ENCODE measurements at places on chromosomes 13 and 19.

DNA sequence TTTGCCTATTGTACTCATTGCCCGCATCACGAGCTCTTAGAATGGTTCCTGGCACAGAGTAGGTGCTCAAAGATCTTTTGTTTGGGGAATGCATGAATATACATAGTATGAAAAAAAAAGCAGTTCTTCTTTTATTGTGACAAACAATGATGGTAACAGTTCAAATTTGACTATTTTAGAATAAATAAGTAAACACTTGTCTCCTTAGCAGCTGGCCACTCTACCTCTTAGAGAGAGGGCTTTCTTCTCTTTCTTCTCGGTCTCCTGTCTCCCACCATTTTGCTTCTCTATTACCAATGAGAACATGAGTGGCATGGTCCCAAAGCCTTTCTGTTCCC, 639 bp upstream of the SLAIN1 start:
- DNase-seq: no peak

DNA sequence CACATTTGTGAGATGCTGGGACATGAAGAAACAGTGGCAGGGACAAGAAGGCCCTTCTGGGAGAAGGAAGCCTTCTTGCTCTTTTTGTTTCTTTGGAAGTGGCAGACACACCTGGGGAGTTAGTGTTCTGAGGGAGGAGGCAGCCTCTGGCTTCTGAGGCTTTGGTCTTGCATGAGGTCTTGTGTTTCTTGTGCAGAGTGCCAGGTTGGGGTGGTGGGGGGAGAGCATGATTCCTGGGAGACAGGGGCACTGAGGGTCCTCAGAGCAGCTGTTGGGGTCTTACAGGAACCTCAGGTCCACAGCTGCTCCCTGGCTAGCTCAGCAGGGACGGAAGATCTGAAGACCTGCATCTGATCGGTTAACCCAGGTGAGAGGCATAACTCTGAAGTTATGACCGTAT, 167.5 kb upstream of the ZNF536 start:
- no peak for DNase-seq

GRCh38 chr13:97142452-97142851, 79.7 kb upstream of the MBNL2 start:
- DNase-seq: peak; percentile 74

DNA sequence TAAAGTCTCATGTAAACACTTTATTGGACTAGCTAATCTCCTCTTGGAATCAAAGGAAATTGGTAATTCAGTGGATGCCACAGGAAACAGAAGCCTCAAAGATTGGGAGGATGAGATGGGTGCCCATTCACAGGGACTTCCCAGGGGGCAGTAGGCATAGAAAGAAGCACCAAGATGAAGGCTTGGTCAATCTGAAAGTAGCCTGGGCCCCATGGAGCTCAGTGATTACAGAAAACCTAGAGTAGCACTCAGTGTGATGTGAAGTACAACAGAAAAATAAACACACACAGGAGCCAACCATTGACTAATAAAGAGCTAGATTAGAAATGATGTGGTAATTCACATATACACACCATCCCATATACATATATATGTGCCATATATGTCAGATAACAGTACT, 560.6 kb downstream of the TBC1D4 start:
- DNase-seq: no peak

GRCh38 chr19:53004242-53004641, 9.5 kb upstream of the ERVV-1 start:
- DNase-seq: no peak

DNA sequence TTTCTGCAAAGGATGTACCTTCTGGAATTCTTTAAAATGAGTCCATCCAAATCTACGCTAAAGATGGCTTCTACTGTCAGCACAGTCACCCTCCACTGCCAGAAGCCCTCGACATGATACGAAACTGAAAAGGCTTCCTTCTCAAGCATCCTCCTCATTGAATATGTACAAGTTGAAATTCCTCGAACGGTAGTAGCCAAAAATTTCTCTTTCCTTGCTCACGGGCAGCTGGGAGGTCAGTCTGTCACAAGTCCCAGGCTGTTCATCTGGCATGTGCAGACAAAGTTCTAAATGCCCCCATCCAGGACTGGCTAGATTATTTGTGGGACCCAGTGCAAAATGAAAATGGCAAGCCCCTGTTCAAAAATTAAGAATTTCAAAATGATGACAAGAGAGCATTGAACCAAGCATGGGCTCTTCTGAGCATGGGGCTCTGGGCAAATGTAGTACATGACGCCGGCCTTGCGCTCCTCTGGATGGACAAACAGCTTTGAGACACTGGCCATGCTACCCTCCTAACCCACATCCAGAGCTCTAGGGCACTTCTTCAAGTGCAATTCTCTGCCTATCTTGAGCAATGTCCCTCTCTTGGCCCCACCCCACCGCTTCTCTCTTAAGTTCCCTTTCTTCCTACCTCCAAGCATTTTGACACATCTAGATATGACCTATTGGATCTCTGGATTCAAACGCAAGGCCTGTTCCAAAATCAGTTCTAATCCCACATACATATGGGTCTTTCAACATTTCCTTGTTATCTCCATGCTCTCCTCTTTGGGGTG, 78.9 kb upstream of the FLT1 start:
- DNase-seq: no peak

DNA sequence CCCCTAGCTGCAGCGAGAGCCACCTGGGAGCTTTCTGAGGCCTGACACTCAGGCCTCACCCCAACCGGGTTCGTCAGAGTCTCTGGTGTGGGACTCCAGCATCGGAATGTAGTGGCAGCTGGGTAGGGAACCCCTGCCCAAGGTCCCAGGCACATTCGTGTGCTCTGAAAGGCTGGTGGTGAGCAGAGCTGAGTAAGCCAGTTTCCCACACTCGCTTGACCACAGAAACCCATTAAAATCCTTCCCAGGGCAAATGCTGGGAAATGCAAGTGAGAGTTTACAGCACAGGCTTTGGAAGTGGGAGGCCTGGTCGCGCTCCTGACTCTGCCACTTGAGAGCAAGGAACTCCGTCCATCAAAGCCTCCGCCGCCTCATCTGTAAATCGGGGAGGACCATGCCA, 4.2 kb downstream of the TRAPPC6A start:
- peak; percentile 50 for DNase-seq

DNA sequence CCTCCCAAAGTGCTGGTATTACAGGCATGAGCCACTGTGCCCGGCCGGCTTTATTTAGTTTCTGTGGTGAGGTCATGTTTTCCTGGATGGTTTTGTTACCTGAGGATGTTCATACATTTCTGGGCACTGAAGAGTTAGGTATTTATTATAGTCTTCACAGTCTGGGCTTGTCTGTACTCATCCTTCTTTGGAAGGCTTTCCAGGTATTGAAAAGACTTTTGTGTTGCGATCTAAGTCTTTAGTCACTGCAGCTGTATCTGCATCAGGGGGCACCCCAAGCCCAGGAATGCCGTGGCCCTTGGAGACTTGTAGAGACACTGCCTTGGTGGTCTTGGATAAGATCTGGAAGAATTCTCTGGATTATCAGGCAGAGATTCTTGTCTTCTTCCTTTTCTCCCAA, 12.8 kb downstream of the BLOC1S3 start:
- DNase-seq: no peak

- DNase-seq: no peak
These were observed 3.1 kb downstream of the CD320 start for GRCh38 chr19:8304841-8305621.

GRCh38 chr13:75357576-75358289, 124.2 kb downstream of the TBC1D4 start:
- peak; percentile 83 for DNase-seq

- DNase-seq: peak; percentile 8
These were observed 790 bp downstream of the TPM4 start for GRCh38 chr19:16076958-16077611.

GRCh38 chr19:56114778-56115110, 6.4 kb downstream of the ZNF787 start:
- no peak for DNase-seq

DNA sequence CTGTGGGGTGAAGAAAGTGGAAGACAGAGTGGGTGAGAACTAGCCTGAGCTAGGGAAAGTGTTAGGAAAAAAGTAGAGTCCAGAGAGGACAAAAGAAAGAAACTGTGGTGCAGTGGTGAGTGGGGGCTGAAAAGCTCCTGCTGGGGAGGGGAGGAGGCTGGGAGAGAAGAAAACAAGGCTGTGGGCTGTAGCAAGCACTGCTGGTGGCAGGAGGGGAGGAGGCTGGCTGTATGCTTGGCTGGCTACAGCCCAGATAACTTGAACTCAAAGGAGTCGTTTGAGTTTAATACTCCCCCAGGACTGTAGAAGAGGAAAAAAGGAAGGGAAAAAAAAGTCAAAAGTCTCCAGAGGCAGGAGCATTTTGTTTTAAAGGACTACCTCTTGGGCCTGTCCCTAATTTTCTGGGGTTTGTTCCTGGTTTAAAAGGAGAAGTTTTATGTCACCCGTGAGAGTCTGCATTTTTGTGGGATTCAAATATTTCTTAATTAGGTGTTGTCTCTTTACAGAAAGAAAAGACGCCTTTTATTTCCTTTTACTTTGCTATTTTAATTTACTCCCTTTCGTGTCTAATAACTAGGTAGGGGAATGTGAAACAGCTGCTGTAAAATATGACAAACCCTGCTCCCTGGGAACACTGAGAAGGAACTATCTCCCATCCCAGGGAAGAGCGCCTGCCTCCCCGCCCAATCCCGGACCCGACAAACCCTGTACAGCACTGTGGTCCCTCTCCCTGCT, 21.7 kb downstream of the ZIC5 start:
- DNase-seq: no peak

DNA sequence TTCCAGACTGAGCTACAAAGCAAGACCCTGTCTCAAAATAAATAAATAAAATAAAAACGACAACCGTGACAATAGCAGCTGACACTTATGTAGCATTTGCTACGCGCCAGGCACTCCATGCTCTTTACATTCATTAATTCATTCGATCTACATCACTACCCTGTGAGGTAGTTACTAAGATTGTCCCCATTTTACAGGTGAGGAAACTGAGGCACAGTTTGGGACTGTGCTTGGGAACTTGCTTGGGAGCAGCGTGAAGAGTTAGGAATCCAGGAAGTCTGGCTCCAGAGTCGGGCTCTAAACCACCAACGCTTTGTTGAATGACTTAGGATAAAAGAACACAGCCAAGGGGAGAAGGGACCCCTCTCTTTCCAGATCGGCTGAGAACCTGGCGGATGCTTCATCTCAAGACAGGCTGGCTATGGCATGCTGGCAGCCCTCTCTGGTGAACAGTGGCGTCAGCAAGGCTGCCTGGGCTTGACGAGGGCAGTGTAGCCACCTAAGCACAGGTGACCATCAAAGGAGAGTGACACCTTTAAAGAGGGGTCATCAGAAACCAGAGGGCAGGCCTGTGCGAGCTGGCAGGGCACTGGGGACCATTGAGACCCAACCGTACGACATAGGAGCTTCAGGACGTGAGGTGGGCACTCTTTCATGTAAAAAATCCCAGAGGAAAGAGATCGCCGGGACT, 591 bp downstream of the DOHH start:
- no peak for DNase-seq

GRCh38 chr13:49218493-49219051, 1.6 kb upstream of the MLNR start:
- no peak for DNase-seq

DNA sequence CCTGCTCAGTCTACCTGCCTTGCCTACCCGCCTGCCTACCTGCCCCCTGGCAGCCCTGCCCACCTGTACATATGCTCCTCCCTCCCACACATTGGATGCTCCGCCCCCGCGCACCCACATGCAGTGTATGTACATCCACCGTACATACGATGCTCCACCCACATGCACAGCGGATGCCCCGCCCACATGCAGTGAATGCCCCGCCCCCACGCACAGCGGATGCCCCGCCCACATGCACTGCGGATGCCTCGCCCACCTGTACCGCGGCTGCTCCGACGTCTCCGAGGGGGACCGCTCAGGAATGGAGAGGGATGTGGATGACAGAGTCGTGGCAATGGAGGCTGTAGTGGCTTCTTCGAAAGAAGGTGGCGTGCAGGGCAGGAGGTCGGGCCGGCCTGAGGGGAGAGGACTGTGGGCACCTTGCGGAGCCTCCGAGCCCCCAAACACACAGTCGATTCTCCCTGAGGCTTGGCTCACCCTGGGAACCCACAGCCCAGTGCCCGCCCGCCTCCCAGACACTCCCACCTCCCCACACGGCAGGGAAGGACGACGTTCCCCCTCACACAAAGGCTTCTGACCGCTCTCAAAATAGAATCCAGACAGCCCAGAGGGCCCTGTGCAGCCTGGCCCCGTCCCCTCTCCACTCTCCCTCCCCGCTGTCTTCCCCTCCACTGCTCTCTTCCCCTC, 16.5 kb upstream of the CACTIN start:
- no peak for DNase-seq

- DNase-seq: peak; percentile 79
These were observed 2.2 kb upstream of the ARHGAP33 start for GRCh38 chr19:35773020-35773806.

- DNase-seq: no peak
These were observed 18.5 kb upstream of the KBTBD7 start for GRCh38 chr13:41212881-41213280.

- DNase-seq: no peak
These were observed 6.6 kb upstream of the LMTK3 start for GRCh38 chr19:48518207-48518606.

- no peak for DNase-seq
These were observed 27.4 kb upstream of the ZNF536 start for GRCh38 chr19:30344446-30345425.

DNA sequence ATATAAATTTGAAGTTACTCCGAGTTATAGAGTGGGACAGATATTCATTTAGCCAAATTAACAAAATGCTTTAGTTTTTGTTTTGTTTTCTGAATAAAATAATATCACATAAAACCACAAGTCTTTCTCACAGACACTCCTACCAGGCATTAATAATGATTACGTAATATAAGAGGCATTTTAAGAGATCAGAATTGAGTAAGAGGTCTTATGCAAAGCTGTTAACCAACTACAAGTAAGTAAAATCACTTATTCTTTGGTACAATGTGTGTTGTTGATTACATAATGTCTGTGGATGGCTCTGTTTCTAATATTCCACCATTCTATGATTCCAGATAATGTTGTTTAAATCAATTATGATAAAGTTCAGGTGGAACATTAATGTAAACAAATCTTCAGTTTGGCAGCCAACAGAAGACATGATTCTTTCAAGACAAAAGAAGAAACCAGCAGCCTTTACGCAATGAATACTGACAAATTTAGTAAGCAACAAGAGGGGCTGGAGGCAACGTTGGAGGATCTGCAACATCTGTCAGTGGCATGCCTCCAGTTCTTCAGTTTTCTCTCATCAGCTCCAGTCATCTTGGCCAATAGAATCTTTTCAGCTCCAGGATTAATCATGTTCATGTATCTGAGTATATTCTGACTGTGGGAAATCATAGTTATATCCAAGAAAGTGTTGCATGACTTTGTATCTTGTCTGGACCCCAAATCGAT, 403.8 kb downstream of the SLITRK5 start:
- no peak for DNase-seq

GRCh38 chr13:81406639-81407292, 1065.8 kb upstream of the SPRY2 start:
- peak; percentile 84 for DNase-seq

Measured in ACHN (cell line).